Right lobe of liver (tissue), 6 donors: ENCODE measurements at places on chromosomes 13 and 19. TPM values are rescaled to one million over a fixed set of nuclear protein-coding genes. Genes with fewer than 3 reads are reported as not detected.

GRCh38 chr13:93399212-93399611 lies 172.6 kb downstream of the GPC6 start:
- H3K4me3 ChIP-seq: no peak overlapping the region
- DNase-seq: no peak
- H3K27ac ChIP-seq: no peak overlapping the region
- H3K4me1 ChIP-seq: no peaks in the 10 kb centered on the region

GRCh38 chr19:34173193-34173956 lies 1.1 kb downstream of the LSM14A start:
- no peaks in the 10 kb centered on the region for H3K27me3 ChIP-seq
- peak; percentile 74 for DNase-seq
- peak overlapping the region; percentile 88 for H3K4me3 ChIP-seq

- peaks cover 9% of the 10 kb centered on the region for H3K4me1 ChIP-seq
- H3K4me3 ChIP-seq: no peak overlapping the region
- no peak overlapping the region for H3K27ac ChIP-seq
- H3K36me3 ChIP-seq: no peaks in the 10 kb centered on the region
- no peak for DNase-seq
- H3K27me3 ChIP-seq: no peaks in the 10 kb centered on the region
These were observed 11.2 kb upstream of the PROZ start for GRCh38 chr13:113147206-113147605.

- H3K4me3 ChIP-seq: no peak overlapping the region
- H3K27ac ChIP-seq: no peak overlapping the region
- H3K27me3 ChIP-seq: no peaks in the 10 kb centered on the region
- no peaks in the 10 kb centered on the region for H3K36me3 ChIP-seq
- H3K4me1 ChIP-seq: no peaks in the 10 kb centered on the region
These were observed 54.1 kb downstream of the MRPL57 start for GRCh38 chr13:21230516-21230915.

DNA sequence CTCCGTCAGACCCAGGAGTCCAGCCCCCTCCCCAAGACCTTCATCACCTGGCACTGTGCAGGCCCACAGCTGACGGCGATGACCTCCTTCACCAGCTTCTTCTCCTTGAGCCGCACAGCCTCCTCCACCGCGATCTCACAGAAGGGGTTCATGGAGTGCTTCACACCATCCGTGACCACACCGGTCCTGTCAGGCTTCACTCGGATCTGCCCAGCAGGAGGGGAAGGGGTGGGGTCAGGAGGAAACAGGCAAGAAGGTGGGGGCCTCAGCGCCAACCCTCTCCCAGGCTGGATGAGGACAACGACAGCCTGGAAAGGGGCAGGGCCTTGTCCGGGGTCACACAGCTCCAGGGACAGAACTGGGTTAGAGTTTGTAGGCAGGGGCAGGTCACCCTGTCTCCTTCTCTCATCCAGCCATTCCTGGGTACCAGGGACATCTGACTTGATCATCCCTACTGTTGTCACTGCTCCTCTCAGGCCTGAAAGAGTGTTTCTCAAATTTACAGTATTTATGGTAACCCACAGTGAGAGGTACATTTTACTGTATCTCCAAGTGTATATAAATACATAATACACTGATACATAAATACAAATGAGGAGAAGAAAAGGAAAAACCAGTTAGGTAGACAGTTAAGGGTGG lies 12.0 kb downstream of the ETFB start:
- peak overlapping the region; percentile 41 for H3K27ac ChIP-seq
- no peak for DNase-seq
- no peak overlapping the region for H3K4me3 ChIP-seq

DNA sequence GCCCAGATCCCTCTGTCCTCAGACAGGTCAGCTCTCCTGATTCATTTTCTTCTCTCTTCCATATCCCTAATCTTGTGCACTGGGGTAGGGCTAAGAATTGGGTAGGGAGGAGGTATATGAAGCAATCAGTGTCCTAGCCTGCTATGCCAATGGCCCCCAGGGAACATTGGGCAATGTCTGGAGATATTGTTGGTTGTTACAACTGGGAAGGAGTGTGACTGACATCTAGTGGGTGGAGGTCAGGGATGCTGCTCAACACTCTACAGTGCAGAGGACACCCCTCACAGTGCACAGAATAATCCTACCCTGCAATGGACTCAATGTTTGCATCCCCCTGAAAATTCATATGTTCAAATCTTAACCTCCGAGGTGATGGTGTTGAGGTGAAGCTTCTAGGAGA lies 57.5 kb downstream of the CPAMD8 start:
- no peak overlapping the region for H3K4me3 ChIP-seq
- H3K4me1 ChIP-seq: no peaks in the 10 kb centered on the region
- no peaks in the 10 kb centered on the region for H3K36me3 ChIP-seq
- no peaks in the 10 kb centered on the region for H3K27me3 ChIP-seq
- H3K27ac ChIP-seq: no peak overlapping the region

DNA sequence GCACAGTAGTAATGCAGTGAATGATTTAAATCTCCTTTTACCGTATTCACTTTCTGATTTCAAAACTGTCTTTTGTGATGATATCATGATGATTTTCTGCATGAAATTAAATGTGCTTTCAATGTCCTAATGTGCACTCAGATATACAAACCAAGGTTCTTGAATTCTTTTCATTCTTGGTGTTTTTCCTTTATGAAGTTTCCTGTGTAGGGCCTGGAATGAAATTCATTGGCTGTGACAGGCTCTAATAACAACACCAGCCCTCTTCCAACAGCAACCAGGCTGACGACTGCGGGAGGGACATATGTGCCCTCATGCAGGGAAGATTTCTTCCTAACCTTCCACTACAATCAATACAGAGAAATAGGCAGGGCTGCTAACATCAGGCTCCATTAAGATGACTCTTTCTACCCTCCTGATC lies 1052.0 kb downstream of the DIAPH3 start:
- H3K27ac ChIP-seq: no peak overlapping the region
- no peaks in the 10 kb centered on the region for H3K27me3 ChIP-seq
- no peaks in the 10 kb centered on the region for H3K4me1 ChIP-seq
- H3K36me3 ChIP-seq: no peaks in the 10 kb centered on the region
- H3K4me3 ChIP-seq: no peak overlapping the region
- DNase-seq: no peak

GRCh38 chr19:3125900-3126524 lies 9.8 kb upstream of the GNA15 start:
- H3K27me3 ChIP-seq: no peaks in the 10 kb centered on the region
- no peak overlapping the region for H3K27ac ChIP-seq
- no peak overlapping the region for H3K4me3 ChIP-seq
- H3K36me3 ChIP-seq: no peaks in the 10 kb centered on the region
- peak; percentile 80 for DNase-seq

DNA sequence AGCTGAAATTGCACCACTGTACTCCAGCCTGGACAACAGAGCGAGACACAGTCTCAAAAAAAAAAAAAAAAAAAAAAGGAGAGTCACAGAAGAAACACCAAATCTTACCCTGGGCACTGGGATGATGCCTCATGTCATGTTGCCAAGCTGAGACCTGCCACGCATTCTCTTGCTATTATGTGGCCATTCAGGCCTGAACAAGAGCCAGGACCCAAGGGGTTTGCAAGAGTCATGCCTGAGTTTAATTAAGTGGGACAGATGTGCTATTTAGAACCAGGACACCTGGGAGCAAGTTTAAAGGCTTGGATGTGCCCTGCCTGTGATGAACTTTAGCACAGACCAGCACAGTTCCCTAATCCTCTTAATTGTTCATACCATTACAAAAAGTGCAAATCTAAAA lies 9.8 kb downstream of the PNMA8A start:
- H3K27me3 ChIP-seq: no peaks in the 10 kb centered on the region
- H3K4me3 ChIP-seq: no peak overlapping the region
- no peak overlapping the region for H3K27ac ChIP-seq
- no peak for DNase-seq
- H3K4me1 ChIP-seq: no peaks in the 10 kb centered on the region

DNA sequence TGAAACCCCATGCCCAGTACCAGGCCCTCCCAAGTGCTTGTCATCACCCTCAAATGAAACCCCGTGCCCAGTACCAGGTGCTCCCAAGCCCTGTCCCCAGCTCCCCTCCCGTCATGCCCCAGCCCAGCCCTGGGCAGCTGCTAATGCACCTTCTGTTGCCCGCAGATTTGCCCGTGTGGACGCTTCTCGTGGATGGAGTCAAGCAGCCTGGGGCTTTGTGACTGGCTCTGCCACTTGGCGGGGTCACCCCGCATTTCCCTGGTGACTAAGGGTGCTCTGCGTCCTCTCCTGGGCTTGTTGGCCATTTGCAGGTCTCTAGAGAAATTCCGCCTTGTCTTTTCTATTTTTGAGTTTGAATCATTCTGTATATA lies 82.7 kb downstream of the ATP11A start:
- H3K27me3 ChIP-seq: no peaks in the 10 kb centered on the region
- H3K27ac ChIP-seq: no peak overlapping the region
- no peaks in the 10 kb centered on the region for H3K36me3 ChIP-seq
- no peak for DNase-seq

GRCh38 chr19:33904681-33905080 lies 108.0 kb downstream of the KCTD15 start:
- DNase-seq: peak; percentile 51
- H3K36me3 ChIP-seq: no peaks in the 10 kb centered on the region
- H3K27ac ChIP-seq: peak overlapping the region; percentile 73

DNA sequence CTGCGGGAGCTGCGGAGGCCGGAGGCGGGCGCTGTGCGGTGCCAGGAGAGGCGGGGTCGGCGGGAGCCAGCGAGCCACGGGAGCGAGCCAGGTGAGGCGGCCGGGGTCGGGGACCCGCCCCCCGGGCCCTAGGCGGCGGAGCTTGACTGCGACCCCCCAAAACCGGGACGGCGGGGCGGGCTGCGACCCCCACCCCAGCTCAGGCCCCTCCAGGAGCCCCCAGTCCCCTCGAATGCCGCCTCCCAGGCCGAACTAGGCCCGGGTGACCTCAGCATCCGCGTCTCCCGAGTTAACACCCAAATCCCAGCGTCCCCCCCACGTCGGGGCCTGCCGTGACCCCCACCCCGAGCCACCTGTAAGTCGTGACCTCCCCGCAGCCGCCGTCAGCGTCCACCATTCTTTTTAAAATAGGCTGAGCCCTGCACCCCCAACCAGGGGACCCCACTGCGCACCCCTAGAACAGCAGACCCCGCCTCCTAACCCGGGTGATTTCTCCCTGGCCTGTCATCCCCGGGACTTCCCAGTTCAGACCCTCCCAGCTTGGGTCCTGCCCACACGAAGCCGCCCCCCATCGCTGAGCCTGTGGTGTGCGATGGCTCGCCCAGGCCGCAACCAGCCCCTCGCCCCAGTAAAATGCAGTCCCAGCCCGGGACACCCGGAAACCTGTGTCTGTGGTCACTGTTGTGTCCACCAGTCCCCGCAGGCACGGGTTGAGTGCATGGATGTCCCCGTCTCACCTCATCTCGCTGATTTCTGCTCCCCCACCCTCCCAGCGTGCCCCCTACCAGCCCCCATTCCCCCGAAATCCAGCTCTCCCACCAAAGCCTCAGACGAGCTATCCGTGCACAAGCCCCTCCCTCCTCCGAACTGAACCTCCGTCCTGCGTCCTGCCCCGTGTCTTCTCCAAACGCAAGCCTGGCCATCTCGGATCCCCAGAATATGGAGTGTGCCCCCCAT lies 551 bp downstream of the FZR1 start:
- H3K4me1 ChIP-seq: no peaks in the 10 kb centered on the region
- peak overlapping the region; percentile 89 for H3K4me3 ChIP-seq
- H3K27ac ChIP-seq: peak overlapping the region; percentile 92
- DNase-seq: peak; percentile 69

- peak overlapping the region; percentile 84 for H3K4me3 ChIP-seq
- peak overlapping the region; percentile 92 for H3K27ac ChIP-seq
- no peaks in the 10 kb centered on the region for H3K36me3 ChIP-seq
- no peak for DNase-seq
- no peaks in the 10 kb centered on the region for H3K4me1 ChIP-seq
These were observed 776 bp downstream of the DNAJC3 start for GRCh38 chr13:95677564-95678266.

- H3K27me3 ChIP-seq: no peaks in the 10 kb centered on the region
- H3K27ac ChIP-seq: no peak overlapping the region
- no peaks in the 10 kb centered on the region for H3K4me1 ChIP-seq
- no peak for DNase-seq
These were observed 117.2 kb downstream of the MIPEP start for GRCh38 chr13:23771956-23772355.

DNA sequence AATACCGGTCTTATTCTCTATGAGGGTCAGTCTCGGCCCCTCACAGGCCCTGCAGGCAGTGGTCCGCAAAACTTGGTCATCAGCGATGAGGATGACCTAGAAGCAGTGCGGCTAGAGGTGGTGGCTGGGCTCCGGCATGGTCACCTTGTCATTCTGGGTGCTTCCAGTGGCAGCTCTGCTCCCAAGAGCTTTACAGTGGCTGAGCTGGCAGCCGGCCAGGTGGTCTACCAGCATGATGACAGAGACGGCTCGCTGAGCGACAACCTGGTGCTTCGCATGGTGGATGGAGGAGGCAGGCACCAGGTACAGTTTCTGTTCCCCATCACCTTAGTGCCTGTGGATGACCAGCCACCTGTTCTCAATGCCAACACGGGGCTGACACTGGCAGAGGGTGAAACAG lies 1.8 kb downstream of the FREM2 start:
- no peaks in the 10 kb centered on the region for H3K27me3 ChIP-seq
- H3K36me3 ChIP-seq: no peaks in the 10 kb centered on the region
- no peak overlapping the region for H3K27ac ChIP-seq
- no peak for DNase-seq
- no peak overlapping the region for H3K4me3 ChIP-seq

GRCh38 chr19:57465680-57466381 lies 8.9 kb upstream of the VN1R1 start:
- no peaks in the 10 kb centered on the region for H3K27me3 ChIP-seq
- H3K4me3 ChIP-seq: no peak overlapping the region
- no peak for DNase-seq
- no peaks in the 10 kb centered on the region for H3K4me1 ChIP-seq
- no peak overlapping the region for H3K27ac ChIP-seq
- peaks cover 5% of the 10 kb centered on the region for H3K36me3 ChIP-seq

DNA sequence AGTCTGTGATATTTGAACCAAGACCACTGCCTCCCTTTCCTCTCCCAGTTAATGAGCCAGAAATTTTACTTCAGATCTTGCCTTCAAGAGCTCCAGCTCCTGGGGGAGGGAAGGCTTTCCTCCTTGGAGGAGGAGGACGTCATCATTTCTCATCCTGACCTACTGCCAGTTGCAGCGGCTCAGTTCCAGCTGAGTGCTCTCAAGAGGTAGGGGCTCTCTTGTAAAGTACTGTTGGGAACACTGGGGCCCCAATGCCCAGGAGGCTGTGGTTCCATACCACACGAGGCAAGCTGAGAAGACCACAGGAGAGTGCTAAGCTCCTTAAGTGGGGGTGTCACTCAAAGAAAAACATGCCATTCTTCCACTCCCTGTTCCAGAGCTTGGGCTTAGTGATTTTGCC lies 36.2 kb downstream of the METTL21C start:
- no peak overlapping the region for H3K27ac ChIP-seq
- H3K4me3 ChIP-seq: no peak overlapping the region
- H3K36me3 ChIP-seq: peaks cover 11% of the 10 kb centered on the region
- no peak for DNase-seq
- H3K4me1 ChIP-seq: no peaks in the 10 kb centered on the region

GRCh38 chr19:35872180-35872579 lies 3.8 kb downstream of the APLP1 start:
- peaks cover 18% of the 10 kb centered on the region for H3K27me3 ChIP-seq
- no peaks in the 10 kb centered on the region for H3K36me3 ChIP-seq
- no peaks in the 10 kb centered on the region for H3K4me1 ChIP-seq
- H3K27ac ChIP-seq: no peak overlapping the region
- no peak for DNase-seq
- no peak overlapping the region for H3K4me3 ChIP-seq

The SIAH3 gene
- not detected for total RNA-seq

The SYNGR4 gene
- 0.80 TPM for total RNA-seq

The ACP7 gene
- not detected for total RNA-seq

The CYP4F8 gene
- total RNA-seq: not detected

The VSIG10L gene
- 1.8 TPM for total RNA-seq

The PRR36 gene
- total RNA-seq: 0.11 TPM

The JSRP1 gene
- not detected for total RNA-seq

The POU2F2 gene
- 3.0 TPM for total RNA-seq

The CEACAM21 gene
- not detected for total RNA-seq

The CEACAM3 gene
- total RNA-seq: 0.51 TPM

The HCST gene
- total RNA-seq: 1.7 TPM

The TYROBP gene
- 51.4 TPM for total RNA-seq
